Thoracic aorta endothelial cell (primary cell): ENCODE measurements at places on chromosomes 4 and X. TPM values are rescaled to one million over a fixed set of nuclear protein-coding genes. Genes with fewer than 3 reads are reported as not detected.

The RGS12 gene
- total RNA-seq, result 55.5 and 78.7 TPM in 2 replicates

The FGFR3 gene
- 0.29 and 0.53 TPM in 2 replicates for total RNA-seq

The TRIM2 gene
- total RNA-seq, result 14.8 and 29.9 TPM in 2 replicates

The TCEAL7 gene
- total RNA-seq, result 3.1 and 5.0 TPM in 2 replicates

The CSAG1 gene
- total RNA-seq, result not detected in 2 replicates

The PAK3 gene
- total RNA-seq, result 0.13 and 1.1 TPM in 2 replicates

The TLR6 gene
- 5.3 and 6.0 TPM in 2 replicates for total RNA-seq

The ZNF157 gene
- under 0.01 TPM in 1 of 2 replicates, not detected in the other for total RNA-seq

The POLN gene
- 3.2 and 5.6 TPM in 2 replicates for total RNA-seq

The PORCN gene
- total RNA-seq, result 6.1 and 8.5 TPM in 2 replicates

The ZNF732 gene
- total RNA-seq, result 1.6 and 3.2 TPM in 2 replicates

The F9 gene
- not detected in 2 replicates for total RNA-seq

The TLR1 gene
- total RNA-seq, result 15.7 and 29.9 TPM in 2 replicates

The GUCY1A1 gene
- total RNA-seq, result 0.13 and 2.4 TPM in 2 replicates

The GYPB gene
- not detected in 2 replicates for total RNA-seq

The ADGRG4 gene
- total RNA-seq, result under 0.01 TPM in 1 of 2 replicates, not detected in the other

The LPAR4 gene
- 1.2 TPM in 1 of 2 replicates, not detected in the other for total RNA-seq

The NALF2 gene
- not detected in 2 replicates for total RNA-seq

The TMSB15C gene
- total RNA-seq, result 6.4 and 7.3 TPM in 2 replicates

The NXT2 gene
- total RNA-seq, result 7.3 and 11.3 TPM in 2 replicates

The SPP1 gene
- not detected in 2 replicates for total RNA-seq

The RAB33B gene
- 30.8 and 40.4 TPM in 2 replicates for total RNA-seq

The DBET gene
- not detected in 2 replicates for total RNA-seq

The RASGEF1B gene
- total RNA-seq, result 0.13 and 0.79 TPM in 2 replicates

The P2RY4 gene
- total RNA-seq, result 0.13 TPM in 1 of 2 replicates, not detected in the other

The FAM184B gene
- total RNA-seq, result under 0.01 TPM in 1 of 2 replicates, not detected in the other

The PASD1 gene
- not detected in 2 replicates for total RNA-seq

The GAGE12J gene
- not detected in 2 replicates for total RNA-seq

The FAM114A1 gene
- total RNA-seq, result 162 and 197 TPM in 2 replicates

The SPIN2A gene
- total RNA-seq, result 0.14 and 0.40 TPM in 2 replicates

The ADD1 gene
- 210 and 212 TPM in 2 replicates for total RNA-seq

The NSG1 gene
- 1.1 and 30.6 TPM in 2 replicates for total RNA-seq
